Stimulated activated CD4-positive, alpha-beta T cell treated with anti-CD3 and anti-CD28 coated beads, Interleukin-12 subunit alpha, Interleukin-12 subunit beta, amount 100 ng/mL, for 24 hours (primary cell): ENCODE measurements at places on chromosomes 16 and 17.

- peak; percentile 43 for DNase-seq
Measured at GRCh38 chr17:19724501-19725420, 8.4 kb upstream of the SLC47A2 start.

DNA sequence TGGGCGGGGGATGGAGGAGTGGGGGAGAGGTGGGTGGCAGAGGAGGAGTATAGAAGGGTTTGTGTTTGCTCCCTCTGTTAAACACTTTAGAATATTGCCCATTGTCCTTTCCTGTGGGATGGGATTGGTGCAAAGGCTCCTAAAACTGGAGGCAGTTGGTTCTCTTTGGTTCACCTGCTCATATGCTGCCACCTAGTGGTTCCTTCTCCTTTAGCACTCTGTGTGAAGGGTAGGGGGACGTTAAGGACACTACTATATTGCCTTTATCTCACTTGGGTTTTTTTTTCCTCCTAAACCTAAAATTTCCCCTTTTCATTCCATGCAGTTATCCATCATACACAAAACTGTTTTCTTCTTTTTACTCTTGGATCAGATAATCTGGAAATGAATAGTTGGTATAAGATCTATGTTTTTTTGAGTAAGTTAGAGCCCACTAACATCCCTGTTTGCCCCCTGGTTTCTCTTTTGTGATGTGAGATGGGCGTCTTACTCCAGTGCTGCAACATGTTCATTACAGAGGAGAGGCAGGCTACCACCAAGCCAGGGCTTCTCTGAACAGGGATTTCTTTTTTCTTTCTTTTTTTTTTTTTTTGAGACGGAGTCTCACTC lies 23.8 kb downstream of the SNX11 start:
- DNase-seq: peak; percentile 38

DNA sequence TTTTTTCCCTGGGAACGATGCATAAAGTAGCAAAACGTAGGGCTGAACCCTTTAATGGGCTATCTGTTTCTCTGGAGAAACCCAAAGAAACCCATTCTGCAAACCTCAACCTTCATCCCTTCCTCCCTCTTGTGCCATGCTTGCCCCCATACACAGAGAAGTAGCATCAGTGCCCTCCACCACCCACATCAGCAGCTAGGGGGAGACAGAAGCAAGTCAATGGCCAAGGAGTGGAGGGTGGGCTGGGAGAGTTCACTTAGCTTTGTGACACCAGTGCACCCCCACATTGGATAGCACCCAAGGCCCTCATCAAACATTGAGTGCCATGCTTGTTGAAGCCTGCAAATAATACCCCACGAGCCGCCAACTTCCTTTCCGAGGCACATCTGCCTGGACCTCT lies 282.4 kb downstream of the ABCC12 start:
- DNase-seq: no peak

DNA sequence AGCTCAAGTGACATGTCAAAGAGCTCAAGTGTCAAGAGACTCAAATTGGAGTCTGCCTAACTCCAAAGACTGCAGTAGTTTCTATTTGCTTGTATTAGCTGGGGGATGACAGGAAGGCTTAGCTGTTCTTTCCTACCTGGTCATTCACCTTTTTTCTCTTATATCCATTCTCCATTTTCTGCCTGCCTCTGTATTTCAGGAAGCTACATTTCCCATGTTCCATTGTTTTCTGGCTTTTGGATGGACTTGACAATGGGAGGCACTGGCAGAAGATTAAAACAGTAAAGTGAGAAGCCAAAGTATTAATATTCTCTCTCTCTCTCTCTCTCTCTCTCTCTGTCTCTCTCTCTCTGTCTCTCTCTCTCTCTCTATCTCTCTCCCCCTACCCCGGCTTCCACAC lies 135.7 kb upstream of the ADAMTS18 start:
- no peak for DNase-seq

DNA sequence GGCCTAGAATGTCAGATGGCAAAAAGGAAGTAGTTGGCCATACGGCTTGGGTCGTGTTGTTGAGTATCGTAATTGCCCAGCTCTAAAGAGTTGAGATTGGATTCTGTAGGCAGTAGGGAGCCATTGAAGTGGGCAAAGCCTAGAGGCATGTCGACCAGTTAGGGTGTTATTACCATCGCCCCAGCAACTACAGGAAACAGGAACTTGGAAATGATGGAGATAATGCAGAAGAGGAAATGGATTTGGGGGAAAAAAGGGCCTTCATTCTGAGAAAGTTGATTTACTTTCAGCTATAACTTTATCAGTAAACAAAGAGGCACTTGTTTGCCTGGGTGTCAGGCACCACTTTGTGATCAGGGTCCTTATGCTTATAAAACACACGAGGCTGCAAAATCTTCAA lies 52.6 kb downstream of the COX10 start:
- no peak for DNase-seq

DNA sequence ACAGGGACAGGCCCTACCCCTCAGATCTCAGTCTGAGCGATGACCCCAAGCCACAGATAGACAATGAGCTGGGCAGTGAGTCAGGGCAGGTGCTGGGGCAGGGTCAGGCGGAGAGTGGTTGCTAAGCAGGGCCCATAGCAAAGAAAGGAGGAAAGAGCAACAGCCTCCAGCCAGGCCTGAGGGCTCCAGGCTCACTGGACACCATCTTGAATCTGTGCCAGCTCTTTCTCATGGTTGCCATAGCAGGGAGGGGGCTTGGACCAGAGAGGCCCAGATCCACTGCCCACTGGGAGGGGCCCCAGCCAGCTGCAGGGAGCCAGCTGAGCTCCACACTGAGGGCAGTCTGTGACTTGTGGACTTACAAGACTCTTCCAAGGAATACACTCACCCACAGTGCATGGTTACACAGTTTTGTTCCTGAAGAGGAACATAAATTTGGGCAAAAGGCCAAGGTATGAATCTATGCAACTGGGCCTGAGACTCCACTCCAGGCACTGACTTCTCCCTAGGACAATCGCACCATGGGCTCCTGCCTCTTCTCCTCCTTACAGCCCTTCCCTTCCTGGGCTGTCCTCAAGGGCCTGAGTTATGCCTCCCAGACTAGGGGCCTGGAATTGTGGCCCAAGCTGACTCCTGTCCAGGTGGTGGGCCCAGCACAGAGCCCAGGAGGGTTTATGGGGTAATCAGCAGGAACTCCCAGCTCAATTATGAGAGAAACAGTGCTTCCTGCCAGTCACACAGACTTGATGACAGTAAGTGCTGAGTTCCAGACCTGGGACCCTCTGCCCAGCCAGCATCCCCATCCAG lies 59.9 kb downstream of the BEAN1 start:
- DNase-seq: no peak

DNA sequence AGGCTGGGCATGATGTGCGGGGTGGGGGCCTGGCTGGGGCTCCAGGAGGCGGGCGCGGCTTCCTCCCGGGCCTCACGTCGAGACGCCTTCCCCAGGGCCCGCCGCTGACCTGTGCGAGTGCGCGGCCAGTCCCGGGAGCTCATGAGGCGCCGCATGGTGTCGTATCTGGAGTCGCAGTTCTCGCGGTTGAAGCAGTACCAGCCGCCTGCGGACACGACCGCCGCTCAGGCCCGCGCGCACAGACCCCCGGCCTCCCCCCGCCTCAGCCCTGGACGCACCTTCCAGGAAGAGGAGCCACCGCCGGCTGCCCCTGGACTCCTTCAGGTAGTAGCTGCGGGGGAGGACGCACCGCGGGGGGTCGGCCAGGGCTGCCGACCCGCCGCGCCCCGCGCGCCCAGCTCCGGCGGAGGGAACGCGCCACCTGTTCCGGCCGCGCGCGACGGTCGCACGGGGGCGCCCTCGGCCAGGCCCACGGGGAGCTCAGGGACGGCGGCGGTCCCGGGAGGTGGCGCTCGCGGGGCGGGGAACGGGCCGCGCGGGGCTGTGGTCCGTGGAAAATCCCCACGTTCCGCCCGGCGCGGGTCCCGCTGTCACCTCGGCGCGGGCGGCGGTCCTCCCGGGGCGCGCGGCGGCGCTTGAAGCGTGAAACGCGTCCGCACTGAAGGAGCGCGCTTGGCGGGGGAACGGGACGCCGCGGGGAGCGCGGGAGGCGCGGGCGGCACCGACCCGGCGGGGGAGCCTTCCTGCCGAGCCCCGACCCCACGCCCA lies 1.4 kb downstream of the NOTUM start:
- DNase-seq: peak; percentile 66

DNA sequence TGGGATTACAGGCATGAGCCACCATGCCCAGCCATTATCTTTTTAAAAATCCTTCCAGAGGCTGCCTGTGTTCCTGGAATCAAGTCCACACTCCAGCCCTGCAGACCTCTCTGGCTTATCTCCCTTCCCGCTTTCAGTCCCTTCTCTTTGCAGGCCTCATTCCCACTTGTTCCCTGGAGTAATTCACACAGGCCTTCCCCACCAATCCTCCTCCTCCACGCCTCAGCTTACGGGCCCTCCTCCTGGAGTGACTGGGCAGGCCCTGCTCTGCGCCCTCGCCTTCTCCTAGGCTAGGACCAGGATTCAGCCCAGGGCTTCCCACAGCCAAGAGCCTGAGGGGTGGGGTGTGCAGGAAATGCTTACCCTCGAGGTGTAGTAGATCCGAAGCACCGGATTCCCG lies 2.8 kb downstream of the CDIPT start:
- no peak for DNase-seq

GRCh38 chr17:40354221-40355122 lies 10.1 kb downstream of the GJD3 start:
- DNase-seq: no peak

DNA sequence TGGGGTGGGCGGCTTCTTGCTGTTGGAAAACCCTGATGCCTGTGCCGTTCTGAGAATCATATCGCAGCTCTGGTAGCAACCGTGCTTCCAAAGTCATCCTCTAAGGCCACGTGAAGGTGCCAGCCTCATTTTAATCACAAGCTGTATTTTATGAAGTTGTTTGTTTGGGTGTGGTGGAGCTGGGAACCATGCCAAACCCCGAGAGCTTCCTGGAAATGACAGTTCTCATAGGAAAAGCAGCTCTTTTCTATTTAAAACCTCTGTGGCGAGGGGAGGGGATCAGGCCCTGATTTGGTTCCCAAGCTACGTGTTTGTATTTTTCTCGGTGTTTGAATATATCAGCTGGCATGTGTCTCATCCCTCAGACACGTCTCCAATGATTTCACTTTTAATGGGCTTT lies 21.7 kb downstream of the KNOP1 start:
- no peak for DNase-seq

GRCh38 chr17:83062818-83063671 lies 16.4 kb upstream of the METRNL start:
- DNase-seq: no peak

GRCh38 chr16:49312389-49312985 lies 30.8 kb upstream of the CBLN1 start:
- no peak for DNase-seq

DNA sequence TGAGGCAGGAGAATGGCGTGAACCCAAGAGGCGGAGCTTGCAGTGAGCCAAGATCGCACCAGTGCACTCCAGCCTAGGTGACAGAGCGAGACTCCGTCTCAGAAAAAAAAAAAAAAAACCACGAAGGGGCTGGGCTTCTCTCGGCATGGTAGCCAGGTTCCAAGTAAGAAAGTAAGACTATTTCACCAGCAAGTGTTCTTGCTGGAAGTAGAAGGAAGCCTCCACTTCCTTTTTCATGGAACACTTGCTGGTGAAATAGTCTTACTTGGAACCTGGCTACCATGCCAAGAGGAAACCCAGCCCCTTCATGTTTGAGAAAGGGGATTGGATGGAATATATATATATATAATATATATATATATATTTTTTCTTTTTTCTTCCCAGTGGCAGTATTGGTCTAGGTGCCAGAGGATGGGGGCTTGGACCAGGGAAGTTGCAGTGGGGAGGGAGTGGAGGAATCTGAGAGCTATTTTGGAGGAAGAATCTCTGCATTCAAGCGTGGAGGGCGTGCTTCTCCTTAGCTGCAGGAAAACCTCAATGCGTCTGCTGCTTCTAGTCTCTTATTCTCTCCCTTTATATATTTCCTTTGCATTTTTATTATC lies 7.2 kb upstream of the N4BP1 start:
- no peak for DNase-seq

GRCh38 chr16:71956486-71956885 lies 43.7 kb downstream of the PKD1L3 start:
- DNase-seq: no peak

DNA sequence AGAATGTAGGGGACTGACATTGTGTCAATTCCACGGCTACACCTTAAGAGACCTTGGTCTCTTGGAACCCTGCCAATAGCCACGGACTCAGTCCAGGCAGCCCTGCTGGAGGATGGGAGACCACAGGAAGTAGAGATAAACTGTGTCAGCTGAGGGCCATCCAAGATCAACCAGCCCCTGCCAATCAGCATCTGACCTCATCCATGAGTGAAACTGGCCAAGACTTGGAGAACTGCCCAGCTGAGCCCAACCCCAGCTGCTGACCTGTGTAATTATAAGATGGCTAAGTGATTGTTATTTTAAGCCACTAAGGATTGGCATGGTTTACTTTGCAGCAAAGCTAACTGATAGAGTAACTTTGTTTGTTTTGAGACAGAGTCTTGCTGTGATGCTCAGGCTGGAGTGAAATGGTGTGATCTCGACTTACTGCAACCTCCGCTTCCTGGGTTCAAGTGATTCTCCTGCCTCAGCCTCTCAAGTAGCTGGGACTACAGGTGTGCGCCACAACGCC lies 13.3 kb upstream of the YWHAE start:
- DNase-seq: no peak

DNA sequence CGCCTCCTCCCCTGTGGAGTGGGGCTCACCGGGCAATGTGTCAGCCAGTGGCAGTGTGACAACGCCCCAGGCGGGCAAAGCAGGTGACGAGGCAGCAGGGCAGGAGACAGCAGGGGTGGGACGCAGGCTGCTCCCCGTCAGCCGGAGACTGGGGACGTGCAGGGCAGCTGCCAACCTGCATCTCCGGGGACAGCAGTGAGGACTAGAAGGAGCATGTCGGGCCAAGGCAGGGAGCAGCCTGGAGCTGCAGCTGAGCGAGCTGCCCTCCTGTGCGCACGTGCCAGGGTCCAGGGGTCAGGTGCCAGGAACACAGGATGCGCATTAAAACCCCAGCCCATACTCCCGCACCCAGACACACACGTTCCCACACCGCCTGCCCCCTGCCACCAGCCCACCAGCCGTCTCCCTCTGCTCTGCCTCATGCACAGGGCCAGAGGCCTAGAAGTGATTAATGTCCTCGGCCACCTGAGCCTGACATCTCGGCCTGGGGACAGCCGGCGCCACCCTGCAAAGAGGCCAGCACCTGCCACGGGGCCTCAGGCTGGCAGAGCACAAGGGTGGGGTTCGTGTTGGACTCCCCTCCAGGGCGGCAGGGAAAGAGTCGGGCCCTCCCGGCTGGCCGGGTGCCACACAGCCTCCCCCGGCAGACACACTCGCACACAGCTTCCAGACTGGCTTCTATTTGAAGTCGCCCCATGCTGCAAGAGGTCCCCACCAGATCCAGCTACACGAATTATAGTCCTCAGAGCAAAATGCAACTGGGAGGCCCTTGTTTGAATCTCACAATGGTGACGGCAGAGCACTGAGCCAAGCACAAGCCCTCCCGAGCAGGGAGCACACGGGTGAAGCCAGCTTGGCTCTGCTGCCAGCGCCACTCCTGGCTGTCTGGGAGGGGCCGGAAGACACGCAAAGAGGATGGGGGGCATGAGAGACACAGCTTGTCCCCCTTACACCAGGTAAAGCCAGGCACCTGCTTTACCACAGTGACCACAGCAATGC lies 90.4 kb downstream of the RBFOX3 start:
- DNase-seq: no peak

GRCh38 chr17:74770498-74771318 lies 5.4 kb downstream of the NAT9 start:
- no peak for DNase-seq
